ENCODE measurements at places on chromosomes 5 and 9. TPM values are rescaled to one million over a fixed set of nuclear protein-coding genes. Genes with fewer than 3 reads are reported as not detected.
A peak's percentile ranks its signal among the peaks of the same experiment; 100 is the strongest.

DNA sequence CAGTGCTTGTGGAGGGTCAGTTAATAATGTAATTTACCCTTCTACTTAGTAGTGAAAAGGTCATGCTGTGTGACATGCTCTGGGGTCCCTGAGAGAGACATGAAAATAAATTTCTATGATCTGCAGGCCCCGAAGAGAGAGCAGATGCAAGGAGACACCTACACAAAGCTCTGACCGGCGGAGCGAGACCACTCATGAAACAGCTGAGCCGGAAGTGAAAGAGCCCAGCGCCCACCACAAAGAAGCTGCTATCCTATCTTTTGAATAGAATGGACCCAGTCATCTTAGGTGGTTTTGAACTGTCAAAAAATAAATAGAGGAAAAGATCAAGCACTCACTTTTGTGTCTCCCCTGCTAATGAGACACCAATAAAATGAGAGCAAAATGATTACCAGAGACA is 190.0 kb downstream of the MED10 start:
- no peak for DNase-seq

DNA sequence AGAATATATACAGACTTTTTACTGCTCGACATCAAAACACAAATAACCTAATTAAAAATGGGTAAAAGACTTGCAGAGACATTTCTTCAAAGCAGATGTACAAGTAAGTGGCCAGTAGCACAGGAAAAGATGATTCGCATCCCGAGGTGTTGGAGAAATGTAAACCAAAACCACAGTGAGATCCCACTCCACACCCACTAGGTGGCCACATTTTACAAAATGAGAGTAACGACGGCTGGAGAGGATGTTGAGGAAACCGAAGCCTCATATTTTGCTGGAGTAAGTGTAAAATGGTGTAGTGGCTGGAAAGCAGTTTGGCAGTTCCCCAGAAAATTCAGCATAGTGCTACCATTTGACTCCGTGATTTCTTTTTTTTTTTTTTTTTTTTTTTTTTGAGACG is 21.3 kb upstream of the GBGT1 start:
- DNase-seq: peak; percentile 15

GRCh38 chr5:75192264-75192663 is 44.4 kb downstream of the ANKRD31 start:
- DNase-seq: no peak

- no peak for DNase-seq
Observed at GRCh38 chr9:113311961-113312360, 8.8 kb upstream of the RNF183 start.

GRCh38 chr9:132776268-132776667 is 101.8 kb downstream of the AK8 start:
- no peak for DNase-seq

Gene TAF1L
- not detected for polyA plus RNA-seq

GRCh38 chr5:39475159-39475571 is 50.4 kb upstream of the DAB2 start:
- DNase-seq: no peak

DNA sequence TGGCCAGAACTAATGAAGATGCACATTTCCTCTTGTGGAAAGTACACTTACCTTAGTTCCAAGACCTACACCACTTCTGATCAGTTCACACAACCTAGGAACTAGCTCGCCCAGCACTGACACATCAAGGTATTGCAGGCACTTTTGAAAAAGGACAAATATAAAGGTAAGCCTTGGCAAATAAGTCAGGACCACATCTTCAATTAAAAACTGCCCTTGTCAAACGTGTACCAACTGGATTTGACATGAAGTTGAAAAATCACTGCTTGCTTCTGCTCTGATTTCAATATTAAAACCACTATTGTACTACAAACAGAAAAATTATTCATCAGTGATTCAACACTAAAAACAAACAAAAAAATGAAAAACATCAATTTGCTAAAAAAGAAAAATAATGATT is 45.0 kb upstream of the OR2K2 start:
- DNase-seq: no peak

- DNase-seq: no peak
Observed at GRCh38 chr5:5437227-5438172, 15.0 kb downstream of the ICE1 start.

Gene SPATA31C1
- polyA plus RNA-seq: not detected

Gene IL3
- not detected for polyA plus RNA-seq

Gene TMEM171
- 10.9 TPM for polyA plus RNA-seq

GRCh38 chr9:112312139-112312538 is 21.3 kb downstream of the PTBP3 start:
- no peak for DNase-seq

DNA sequence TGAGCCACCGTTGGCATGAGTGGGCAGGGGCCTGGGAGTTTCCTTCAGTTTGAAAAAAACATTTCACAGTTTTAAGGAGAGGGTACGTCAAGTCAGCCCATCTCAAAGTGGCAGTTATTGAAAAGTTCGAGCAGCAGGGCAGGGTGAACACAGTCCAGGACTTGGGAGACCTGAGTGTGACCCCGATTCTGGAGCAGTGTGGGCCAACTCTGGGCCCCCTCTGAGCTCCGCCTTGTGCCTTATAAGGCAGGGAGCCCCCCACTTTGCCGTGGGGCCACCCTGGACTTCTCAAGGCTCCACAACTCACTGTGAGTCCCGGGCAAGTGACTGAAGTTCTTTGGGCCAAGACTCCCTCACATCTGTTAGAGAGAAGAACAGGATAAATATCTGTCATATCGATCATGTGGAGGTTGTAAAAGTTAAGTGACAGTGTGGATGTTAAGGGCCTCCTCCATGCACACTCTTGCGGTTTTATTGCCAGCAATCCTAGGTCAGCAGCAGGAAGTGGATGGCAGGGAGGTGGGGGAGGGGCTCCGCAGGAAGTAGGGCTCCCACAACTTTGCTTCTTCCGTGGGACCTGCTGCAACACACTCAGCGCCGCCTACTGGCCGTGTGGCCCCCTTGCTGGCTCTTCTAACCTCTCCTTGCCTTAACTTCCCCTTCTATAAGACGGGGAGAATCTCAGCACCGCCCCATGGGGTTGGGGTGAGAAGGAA is 38.4 kb downstream of the HRH2 start:
- DNase-seq: no peak

- peak; percentile 6 for DNase-seq
Observed at GRCh38 chr5:19987612-19988361, at the start of gene CDH18. CDH18 (minus strand) TSS chr5:19988200; CDS start chr5:19838986, 149,214 bp downstream.

DNA sequence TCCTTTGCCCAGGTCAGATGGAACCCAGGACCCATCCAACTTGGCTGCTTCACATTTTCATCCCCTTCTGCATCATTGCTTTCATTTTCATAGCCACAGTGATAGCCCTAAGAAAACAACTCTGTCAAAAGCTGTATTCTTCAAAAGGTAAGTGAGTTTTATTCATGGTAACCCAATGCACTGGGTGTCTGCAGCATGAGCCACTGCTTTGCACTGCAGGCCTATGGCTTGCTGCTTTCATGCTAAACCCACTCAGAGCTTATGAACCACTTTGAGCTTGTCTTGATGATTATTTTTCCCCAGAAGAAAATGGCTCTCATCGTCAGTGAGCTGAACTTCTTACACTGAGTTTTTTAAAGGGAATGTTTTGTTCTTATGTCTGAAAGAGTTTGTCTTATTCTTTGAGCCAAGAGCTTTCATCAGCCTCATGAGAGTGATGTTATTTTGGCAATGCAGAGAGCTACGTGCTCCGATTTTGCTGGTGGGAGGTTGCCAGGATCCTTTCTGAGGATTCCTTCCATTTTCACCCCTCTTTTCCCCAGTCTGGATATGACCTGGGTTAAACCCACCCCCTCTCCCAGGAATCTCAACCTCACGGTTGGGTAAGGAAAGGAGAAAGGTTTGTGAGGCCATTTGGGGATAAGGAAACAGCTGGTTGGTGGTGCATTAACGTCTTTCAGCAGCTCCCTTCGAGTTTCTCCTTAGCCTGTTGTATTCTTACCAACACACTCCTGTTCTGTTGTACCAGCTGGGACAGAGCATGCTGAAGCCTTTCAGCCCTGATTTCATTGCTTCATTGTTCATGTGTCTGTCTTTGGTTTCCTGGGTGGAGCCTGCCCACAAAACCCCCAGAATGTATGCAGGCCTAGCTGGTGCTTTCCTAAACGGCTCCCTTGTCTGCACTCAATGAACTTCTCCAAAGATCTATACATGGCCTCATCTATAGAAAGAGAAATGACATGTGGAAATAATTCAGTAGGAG is 47.6 kb downstream of the PDCD1LG2 start:
- DNase-seq: no peak

- peak; percentile 78 for DNase-seq
Observed at GRCh38 chr9:104868687-104869404, 59.1 kb downstream of the ABCA1 start.

Gene ANKRD31
- 0.02 TPM for polyA plus RNA-seq

- DNase-seq: no peak
Observed at GRCh38 chr5:76402251-76402885, 717 bp upstream of the IQGAP2 start.

DNA sequence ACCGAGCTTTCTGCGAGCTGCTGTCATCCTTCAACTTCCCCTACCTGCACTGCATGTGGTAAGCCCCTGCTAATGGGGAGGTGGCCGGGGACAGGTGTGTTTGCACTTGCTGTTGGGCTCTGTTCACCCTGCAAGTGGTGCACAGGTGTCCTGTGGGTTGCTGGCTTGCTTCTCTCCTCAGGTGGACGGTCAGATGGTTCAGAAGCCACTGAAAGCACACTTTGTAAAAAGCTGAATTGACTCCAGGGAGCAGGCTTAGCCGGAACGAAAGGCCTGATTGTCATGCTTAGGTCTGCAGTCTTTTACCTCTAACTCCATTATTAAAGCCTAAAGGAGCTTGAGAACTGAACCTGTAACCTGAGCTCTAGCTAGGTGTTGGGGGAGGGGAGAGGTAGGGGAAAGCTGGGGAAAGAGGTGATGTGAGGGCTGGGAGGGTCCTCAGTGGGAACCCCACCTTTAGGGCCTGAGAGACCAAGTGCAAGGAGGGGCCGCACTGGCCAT is 37.6 kb downstream of the ACER2 start:
- DNase-seq: no peak

- DNase-seq: no peak
Observed at GRCh38 chr5:76450054-76450453, 47.0 kb downstream of the IQGAP2 start.

Gene AK8
- 0.14 TPM for polyA plus RNA-seq

Gene SLCO6A1
- not detected for polyA plus RNA-seq

DNA sequence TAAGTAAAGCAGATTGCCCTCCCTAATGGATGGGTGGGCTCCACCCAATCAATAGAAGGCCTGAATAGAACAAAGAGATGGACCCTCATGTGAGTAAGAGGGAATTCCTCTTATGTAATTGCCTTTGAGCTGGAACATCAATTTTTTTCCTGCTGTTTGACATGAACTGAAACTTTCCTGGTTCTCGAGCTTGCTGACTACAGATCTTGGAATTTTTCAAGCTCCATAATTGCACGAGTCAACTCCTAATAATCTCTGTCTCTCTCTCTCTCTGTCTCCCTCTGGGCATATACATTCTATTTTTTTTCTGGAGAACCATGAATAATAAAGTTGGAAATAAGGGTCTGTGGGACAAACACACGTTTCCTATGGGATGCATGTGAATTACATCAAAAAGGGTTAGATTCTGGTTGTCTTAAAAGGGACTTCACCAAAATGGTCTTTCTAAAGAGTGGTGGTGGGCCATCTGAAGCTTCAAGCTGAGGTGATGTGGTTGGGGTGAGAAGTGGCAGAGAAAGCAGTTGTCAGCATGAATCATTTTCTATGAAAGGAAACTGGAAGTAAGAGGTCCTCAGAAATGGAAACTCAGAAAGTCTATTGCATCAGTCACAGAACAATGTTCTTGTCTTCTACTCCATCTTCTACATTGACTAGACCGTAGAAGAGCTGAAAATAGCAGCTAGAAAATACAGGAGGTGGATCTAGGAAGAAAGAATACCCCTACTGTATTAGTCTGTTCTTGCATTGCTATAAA is 47.0 kb upstream of the HOMER1 start:
- no peak for DNase-seq

GRCh38 chr5:176381423-176381822 is 7.0 kb downstream of the NOP16 start:
- no peak for DNase-seq

DNA sequence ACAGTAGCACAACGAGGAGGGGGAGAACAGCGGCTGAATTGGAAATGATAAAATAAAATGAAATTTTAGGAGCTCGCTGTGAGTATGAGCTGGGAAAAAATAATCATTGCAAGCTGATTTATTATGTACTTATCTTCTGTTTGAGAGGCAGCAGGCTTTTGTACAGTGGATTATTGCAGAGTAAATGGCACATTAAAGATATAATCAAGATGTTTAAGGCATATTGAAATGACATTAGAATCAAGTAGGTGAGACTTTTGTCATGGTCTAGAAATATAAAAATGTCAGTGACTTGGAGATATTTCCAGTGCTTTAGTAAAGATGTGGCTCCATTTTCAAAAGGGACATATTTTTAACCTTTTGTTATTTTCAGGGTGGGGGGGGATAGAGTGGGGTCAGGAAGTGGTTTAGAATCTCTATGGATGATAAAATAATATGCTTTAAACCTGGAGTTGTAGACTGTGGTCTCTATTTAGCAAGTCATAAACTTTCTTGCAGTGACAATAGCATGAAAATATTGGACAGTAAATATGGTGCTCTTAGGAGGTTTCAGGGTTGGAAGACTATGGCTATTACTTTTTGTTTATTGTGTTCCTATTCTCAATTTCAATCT is 46.8 kb downstream of the PTTG1 start:
- no peak for DNase-seq

DNA sequence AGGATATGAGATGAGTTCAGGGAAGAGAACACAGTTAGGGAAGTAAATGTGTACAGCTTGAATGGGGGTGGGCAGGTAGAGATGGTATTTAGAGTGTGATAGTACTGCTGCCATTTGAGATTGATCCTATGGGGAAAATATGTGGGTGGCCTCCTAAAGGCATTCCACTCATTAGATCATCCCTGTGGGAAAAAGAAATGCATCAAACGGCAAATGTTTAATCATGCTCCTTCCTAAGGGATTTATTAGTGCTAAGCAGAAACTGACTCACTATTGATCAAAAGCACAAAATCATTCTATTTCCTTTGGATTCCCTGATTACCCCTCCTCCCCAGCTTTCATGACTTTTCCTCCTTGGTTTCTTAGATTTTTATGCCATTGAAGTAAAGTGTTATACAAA is 36.4 kb upstream of the SMC5 start:
- DNase-seq: no peak

DNA sequence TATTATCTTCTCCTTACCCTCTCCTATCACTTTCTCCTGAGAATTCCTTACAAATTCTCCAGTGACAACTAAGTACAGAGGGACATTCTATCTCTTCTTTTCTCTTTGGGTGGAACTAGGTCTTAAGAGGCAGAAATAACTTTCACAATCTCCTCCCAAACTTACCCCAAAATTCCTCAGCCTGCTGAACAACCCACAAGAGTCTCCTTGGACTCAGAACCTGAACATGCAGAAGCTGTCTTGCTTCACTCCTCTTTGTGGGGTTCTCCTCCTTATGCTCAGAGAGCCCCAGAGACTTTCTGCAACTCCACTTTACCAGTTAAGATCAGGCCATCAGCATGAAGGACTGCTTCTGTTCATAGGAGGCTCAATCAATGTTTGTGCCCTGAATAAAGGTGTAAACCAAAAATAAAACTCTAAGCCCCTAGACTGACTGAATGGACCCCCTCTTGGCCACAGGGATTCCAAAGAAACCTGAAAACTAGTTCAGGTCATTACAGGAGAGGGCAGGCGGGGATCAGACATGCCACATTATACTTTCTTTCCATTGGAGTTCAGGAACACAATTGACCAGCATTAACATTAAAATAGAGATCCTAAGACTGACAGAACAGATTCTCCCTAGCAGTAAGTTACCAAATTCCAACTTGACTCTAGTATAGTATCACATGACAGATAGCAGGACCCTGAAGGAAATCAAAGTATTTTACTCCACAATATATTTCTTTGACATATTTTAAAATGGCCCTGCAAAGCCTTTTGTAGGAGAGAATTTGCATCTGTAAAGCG is 179.7 kb upstream of the FBXL17 start:
- no peak for DNase-seq

GRCh38 chr9:127132375-127132774 is 9.9 kb upstream of the ANGPTL2 start:
- DNase-seq: no peak

All from AG04450 (cell line).